NCI-H2107 (cell line): ENCODE measurements at places on chromosomes 5 and 9.

DNA sequence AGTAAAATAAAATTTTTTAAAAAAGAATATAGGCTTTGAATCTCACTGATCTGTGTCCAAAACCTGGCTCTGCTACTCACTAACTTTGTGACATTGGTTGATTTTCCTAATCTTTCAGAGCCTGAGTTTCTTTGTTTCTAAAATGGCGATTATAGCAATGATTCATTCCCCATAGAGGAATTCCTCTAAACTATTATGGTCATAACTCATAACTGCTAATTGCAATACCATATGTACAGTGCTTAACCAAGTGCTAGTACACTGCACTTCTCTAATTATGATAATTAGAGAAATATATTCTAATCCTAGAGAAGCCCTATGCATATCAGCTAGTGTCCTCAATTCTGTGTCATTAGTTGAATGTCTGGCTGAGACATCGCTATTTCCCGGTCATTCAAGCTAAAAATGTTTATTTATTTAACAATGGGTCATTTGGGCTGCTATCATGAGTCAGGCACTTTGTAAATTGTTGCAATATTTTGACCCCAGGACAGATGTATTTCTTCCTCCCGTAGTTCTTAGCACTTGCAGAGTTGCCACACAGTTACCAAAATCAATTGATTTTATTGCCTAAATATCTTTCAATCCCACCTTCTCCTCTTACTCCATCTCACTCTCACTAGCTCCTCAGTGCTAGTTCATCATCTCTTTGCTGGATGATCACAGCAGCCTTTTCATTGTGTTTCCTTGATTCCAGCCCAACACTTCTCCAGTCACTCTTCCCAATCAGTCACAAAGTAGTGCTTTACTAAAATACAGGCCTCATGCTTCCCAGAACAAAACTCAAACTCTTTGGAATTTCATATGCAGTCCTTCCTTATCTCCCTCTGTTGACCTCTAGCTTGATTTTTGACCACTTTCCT lies 200.9 kb upstream of the PAPPA start:
- DNase-seq = no peak

- no peak for DNase-seq
Observed at GRCh38 chr5:97455996-97456395, 272.9 kb upstream of the RIOK2 start.

- no peak for DNase-seq
Observed at GRCh38 chr9:128846680-128847030, 17.1 kb upstream of the SPOUT1 start.

DNA sequence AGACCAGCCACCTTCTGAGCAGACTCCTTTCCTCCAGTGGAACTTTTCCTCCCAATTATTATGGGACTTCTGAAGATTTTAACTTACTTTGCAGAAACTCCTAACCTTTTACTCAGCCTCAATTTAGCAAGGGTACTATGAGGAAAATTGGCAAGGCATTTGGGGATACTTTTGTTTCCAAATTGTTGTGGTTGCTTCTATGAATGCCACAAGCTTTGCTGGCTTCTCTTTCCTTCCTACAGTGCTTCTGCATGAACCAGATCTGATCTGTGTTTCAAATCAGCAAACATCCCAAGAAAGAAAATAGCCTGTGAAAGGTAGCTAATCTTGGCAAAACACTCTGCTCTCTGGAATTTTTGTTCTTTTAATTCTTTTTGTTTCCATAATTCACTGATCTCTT lies 57.3 kb upstream of the TAF11L2 start:
- no peak for DNase-seq

DNA sequence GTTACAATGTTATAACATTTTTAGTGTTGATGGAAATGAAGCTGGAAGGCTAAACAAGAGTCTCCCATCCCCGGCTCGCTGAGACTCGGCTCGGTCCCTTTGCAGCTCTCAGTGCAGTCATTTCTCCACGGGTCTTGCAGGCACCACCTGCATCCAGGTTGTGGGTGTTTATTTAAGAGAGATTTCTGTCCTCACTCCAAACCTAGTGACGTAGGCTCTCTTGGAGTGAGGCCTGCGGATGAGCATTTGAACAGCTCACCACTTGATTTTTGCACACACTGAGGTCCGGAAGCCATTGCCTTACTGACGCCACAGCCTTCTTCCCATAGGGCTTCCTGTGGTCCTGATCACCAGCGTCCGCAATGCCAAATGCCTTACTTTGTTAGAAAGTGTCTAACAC lies 197.7 kb upstream of the OTULINL start:
- no peak for DNase-seq
